ENCODE measurements at places on chromosomes 4 and X.

DNA sequence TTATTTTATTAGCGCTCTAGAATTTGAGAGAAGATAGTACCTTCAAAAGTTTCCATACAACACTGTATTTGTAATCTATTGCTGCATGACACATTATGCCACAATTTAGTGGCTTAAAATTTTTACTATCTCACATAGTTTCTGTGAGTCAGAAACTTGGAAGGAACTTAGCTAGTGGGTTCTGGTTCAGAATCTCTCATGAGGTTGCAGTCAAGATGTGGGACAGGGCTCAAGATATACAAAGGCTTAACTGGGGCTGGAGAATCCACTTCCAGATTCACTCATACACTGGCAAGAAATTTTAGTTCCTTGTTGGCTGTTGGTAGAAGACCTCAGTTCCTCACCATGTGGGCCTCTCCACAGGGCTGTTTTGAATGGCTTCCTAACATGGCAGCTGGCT, 11.5 kb upstream of the C4orf54 start:
- DNase-seq = no peak

- no peak for DNase-seq
Measured at GRCh38 chr4:52574036-52574435, 85.1 kb downstream of the USP46 start.

GRCh38 chr4:152613841-152614721, 65.7 kb downstream of the TMEM154 start:
- DNase-seq = no peak

DNA sequence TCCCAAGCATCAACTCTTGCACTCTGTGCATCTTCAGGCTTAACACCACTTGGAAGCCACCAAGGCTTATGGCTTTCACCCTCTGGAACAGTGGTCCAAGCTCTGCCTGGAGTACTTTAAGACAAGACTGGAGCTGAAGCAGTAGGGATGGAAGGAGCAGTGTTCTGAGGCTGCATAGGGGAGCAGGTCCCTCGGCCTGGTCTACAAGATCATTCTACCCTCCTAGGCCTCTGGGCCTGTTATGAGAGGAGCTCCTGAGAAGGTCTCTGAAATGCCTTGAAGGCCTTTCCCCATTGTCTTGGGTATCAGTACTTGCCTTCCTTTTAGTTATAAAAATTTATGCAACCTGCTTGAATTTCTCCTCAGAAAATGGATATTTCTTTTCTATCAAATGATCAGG, 286.7 kb downstream of the CPXCR1 start:
- DNase-seq = no peak

DNA sequence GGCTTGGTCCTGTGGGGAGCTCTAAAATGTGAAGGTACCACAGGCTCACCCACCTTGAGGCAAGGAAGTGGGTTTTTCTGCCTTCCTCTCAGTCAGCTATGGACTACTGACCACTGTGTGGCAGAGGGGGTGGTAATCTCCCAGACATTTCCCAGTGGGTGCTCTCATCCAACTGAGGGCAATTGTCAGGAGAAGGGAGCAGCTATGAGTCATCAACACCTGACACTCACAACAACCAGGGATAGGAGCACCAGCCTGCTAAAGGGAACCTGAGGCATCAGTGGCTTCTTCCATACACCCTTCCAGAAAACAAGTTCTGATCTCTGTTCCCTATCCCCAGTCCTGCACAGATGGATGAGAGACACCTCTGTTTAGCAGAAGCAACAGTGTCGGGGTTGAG, 468.8 kb downstream of the BCOR start:
- no peak for DNase-seq
